ENCODE measurements at places on chromosomes 12 and 14.

- DNase-seq: no peak
Observed at GRCh38 chr12:6092784-6093722, 31.4 kb downstream of the VWF start.

DNA sequence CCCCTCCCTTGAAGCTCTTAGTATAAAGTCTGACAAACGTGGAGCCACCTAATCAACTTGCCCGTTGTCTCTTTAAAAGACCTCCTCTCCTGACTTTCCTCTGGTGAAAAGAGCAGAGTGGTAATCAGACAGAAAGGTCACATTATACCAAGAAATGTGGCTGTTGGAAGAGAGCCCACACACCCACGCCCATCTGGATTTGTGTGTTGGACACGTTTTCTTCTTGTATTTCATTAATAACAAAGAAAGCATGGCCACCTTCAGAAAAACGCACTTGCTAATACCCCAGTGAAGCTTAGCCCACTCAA lies 41.3 kb downstream of the CCDC60 start:
- no peak for DNase-seq

GRCh38 chr12:71504476-71504875 lies 64.9 kb downstream of the LGR5 start:
- no peak for DNase-seq

DNA sequence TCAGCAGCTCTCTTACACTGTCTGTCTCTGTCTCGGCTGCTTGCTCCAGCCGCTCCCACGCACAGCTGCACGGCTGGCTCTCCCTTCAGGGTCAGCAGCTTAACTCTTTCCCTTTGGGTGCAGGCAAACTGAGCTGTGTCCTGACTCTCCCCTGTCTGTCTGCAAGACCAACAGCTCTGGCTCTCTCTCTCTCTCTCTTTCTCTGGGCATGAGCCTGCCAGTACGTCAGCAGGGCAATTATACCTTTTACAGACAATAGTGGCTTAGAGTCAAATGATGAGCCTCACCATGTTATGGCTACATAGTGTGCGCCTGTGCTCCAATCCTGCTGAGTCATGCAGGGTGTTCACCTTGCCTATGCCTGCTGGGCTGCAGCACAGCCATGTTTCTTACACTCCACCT lies 120.5 kb upstream of the DDHD1 start:
- no peak for DNase-seq

GRCh38 chr12:59396919-59397318 lies 198.9 kb upstream of the SLC16A7 start:
- DNase-seq: no peak

GRCh38 chr12:3032770-3033538 lies 44.2 kb upstream of the TSPAN9 start:
- no peak for DNase-seq

DNA sequence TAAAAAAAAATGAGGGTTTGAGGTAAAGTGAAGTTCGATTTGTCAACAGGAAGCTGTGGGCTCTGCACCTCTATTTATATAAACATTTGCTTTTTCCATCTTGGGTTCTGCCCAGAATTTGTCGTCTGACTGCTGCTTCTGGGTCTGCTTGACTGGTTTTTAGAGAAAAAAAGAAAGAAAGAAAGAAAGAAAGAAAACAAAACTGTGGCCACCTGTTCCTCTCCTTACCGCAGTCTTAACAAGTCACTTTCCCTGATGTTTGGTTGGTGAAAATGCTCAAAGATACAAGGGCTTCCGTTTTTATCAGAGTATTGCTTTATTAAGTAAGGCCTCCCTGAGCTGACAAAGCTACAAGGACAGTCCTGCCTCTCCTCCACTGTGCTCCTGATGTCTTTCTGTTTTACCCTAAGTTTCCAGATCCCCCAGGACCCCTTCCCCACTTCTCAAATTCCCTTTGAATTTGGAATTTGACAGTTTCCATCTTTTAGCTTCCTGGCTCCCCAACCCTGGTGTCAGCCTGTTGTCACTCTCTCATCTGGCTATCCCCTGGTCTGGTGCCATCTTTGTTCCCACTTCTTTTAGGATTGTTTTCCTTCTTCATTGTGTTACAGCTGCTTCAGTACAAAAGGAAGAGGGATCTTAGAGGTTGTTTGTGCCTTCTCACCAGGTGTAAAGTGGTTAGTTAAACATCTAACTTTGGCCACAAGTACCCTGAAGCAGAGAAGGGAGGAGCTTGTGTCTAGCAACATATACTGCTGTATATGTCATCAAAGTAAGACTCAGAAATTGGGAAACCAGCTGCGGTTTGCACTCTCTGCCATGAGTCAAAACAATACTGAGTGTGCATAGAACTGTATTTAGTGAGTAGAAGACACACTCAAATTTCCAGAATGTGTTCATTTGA lies 18.0 kb downstream of the MFAP5 start:
- DNase-seq: peak; percentile 23

- no peak for DNase-seq
Observed at GRCh38 chr14:74240794-74241651, 1.8 kb downstream of the VSX2 start.

DNA sequence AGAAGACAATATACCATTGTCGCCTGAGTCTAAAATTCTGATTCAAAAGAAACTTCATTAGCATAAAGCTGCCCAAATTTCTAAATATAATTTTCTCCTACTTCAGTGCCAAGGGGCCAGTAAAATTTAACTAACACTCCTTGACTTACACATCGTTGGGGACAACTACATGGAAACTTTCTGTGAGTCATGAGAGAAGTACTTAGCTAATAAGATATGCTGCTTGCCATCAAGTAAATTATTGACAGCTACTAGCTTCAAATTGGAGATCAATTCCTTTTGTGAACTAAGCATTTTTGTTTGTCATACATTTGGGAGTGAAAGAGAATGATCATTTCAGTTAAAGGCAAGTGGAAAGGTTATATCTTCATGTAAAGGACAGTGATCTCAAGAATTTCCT lies 373.3 kb downstream of the MDGA2 start:
- no peak for DNase-seq

- DNase-seq: no peak
Observed at GRCh38 chr12:107362960-107363359, 269.6 kb upstream of the CRY1 start.

DNA sequence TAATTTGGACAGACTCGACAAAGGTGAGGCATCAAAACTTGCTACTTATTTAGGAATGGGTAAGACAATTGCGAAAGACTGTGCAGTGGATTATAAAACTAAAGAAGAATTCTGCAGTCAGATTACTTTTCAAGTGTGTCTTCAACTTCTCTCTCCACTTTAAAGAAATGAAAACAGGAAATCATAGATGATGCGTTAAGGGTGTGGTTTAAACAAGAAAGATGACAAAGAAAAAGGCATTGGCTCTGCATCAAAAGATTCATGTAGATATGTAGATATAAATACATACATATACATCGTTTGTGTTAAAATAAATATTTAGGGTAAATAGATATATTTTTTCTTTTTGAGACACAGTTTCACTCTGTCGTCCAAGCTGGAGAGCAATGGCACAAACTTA lies 74.6 kb upstream of the PARP11 start:
- no peak for DNase-seq

GRCh38 chr12:8018666-8019581 lies 13.6 kb upstream of the FOXJ2 start:
- DNase-seq: no peak

DNA sequence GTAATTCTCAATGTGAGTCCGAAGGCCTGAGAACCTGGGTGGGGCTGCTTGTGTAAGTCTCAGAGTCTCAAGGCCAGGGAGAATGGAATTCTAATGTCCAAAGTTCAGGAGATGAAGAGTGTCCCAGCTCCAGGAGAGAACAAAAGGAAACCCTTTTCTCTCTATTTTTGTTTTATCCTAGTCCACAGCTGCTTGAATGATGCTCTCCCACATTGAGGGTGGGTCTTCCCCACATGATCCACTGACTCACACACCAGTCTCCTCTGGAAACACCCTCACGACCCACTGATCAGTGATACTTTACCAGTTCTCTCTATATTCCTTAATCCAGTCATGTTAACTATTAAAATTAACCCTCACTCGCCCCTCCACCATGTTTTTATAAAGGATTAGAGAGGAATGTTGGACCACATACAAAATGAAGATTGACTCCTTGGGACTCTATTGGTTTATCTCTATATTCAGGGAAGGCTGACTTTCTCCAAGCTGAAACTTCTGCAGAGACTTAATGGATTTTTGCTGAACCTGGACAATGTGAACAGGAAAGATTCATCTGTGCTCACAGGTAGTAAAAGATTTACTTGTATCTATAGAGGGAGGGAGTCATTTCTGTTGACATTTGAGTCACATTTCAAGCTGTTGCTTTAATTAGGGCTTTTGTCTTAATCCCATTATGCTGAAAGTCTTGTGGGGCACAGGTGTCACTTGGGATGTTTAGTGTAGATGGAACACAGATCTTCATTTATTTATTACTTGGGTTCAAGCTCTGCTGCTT lies 1061.0 kb upstream of the TMEM132C start:
- DNase-seq: no peak

DNA sequence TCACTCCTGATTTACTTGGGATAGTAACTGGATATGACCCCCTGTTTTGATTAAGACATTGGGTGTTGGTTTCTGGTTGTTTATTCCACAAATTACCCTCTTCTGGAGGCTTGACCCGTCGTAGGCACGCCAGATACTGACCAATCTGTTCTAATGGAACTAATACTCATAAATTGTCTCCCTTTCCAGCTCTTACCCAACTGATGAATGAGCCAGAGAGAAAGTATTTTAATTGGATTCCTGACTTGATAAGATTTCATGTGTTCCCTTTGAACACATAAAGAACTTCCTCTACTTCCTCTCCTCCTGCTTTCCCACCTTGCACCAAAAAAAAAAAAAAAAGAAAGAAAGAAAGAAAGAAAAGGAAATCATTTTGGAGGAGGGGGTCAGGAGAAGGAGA lies 340.9 kb downstream of the PCNX1 start:
- no peak for DNase-seq

DNA sequence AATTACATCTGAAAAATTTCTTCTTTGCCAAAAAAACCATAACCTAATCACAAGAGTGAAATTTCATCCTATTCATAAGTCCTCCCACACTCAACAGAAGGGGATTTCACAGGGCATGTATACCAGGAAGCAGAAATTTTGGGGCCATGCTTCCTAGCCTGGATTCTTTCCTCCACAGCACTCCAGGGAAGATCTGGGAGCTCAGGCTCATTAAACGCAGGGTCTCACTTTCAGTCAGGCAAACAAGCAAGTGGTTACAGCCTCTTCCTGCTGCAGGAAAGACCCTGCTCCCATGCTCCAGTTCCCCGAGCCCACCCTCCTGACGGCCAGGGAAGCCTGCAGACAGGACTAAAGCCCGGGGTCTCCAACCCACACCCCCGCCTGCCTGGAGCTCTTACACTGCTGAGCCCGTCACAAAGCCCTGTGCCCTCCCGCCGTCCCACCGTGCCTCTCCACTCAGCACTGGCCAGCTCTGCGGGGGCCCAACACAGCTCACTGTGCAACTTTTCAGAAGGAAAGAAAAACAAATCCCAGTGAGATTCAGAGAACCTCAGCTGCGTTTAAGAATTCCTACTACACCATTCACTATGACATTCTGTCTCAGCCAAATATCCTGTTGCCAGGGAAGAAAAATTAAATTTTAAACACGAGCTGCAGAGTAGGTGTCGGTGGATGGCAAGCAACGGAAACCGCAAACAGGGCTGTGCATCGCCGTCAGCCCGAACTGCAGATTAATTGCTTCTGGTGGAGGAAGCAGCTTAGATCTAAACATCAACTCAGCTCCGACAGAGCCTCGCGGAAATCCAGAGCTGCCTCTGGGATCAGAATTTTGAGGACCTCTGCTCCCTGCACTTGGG lies 106.7 kb upstream of the SFSWAP start:
- DNase-seq: no peak

- no peak for DNase-seq
Observed at GRCh38 chr12:93468008-93468371, 676 bp downstream of the MRPL42 start.

- no peak for DNase-seq
Observed at GRCh38 chr14:23021434-23021833, 11.5 kb upstream of the C14orf93 start.

GRCh38 chr14:68944162-68944561 lies 34.9 kb downstream of the ACTN1 start:
- DNase-seq: no peak

DNA sequence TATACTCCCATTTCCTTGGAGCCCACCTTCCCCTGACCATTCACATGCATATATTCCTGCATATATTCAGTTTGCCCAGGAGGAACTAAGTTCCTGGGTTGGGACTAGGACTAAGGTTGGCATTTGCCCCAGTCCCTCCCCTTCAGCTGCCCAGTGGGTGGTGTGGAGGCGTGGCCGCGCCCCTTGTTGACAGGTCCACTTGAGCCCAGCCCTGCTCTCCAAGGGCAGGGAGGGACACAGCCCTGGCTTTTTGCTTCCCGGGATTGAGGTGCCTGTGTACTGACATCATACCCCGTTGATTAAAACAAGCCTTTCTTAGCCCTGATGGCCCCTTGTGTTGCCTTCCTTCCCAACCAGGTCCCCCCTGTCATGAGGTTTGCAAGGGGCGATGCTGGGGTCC lies 7.3 kb downstream of the ERBB3 start:
- DNase-seq: no peak

DNA sequence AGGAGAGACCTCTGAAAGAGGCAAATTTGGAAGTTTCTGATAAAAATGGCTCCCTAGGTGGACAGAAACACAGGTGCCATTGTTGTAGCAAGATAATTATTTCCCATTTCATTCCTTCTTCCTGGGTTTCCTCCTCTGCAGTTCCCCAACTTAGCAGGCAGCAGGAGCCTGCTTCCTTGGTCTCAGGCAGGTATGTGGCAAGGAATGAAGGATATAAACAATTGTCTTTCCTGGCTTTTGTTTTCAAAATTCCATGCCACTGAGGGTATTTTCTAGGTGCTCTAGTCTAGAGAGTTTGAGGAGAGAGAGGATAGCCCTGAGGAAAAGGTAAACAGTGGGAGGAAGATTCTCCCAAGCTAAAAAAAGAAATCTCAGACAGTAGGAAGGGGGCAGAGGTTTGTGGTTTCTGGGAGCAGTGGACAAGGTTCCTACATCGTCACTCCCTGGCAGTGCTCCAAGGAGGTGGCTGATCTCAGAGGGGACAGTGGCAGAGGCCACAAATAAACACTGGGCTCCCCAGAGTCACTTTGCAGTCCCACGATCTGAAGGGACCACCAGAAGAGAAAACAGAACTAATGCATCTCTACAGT lies 82.6 kb upstream of the IGF1 start:
- DNase-seq: no peak

- no peak for DNase-seq
Observed at GRCh38 chr12:119147847-119148448, 30.8 kb upstream of the HSPB8 start.

Measured in stimulated activated CD4-positive, alpha-beta T cell treated with anti-CD3 and anti-CD28 coated beads, Interleukin-12 subunit alpha, Interleukin-12 subunit beta, amount 100 ng/mL, for 48 hours (primary cell).